HT-29 (cell line): ENCODE measurements at places on chromosomes 6 and 20. TPM values are rescaled to one million over a fixed set of nuclear protein-coding genes. Genes with fewer than 3 reads are reported as not detected.
A peak's percentile ranks its signal among the peaks of the same experiment; 100 is the strongest.

The NKAPL gene
- total RNA-seq: not detected in 2 replicates

- no peak for DNase-seq
Measured at GRCh38 chr20:1841554-1842140, 53.6 kb upstream of the SIRPA start.

DNA sequence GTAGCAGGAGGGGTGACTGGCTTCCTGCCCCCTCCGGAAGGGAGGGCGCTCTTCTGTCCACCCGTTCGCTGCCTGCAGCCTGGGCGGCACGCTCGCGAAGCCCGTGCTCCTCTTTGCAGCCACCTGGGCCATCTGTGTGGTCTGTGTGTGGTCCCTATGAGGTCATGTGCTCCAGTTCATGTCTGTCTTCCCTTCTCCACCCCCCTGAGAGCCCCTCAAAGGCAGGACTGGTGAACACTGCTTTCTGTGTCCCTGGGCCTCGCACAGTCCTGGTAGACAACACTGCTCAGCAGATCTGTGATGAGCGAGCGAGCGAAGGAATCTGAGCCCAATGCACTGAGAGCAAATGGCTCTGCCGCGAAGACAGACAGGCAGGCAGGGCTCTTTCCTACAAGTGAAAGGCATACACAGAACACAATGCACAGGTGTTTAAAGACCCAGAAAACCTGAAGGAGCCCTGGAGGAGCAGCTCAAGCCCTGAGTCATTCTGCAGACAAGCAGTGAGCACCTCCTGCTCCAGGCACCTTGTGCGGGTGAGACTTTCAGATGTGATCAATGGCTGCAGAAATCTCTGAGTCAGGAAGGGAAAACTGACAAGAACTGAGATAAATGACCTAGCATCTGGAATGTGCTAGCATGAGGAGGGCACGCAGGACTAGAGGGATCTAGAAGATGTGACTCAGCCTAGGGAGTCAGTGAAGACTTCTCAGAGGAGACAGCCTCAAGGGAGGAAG is 27.1 kb downstream of the PPP1R3G start:
- no peak for DNase-seq

- DNase-seq: no peak
Measured at GRCh38 chr20:53636540-53637097, 43.0 kb upstream of the ZNF217 start.

- no peak for DNase-seq
Measured at GRCh38 chr20:23242556-23243180, 107.9 kb upstream of the NXT1 start.

- peak; percentile 51 for DNase-seq
Measured at GRCh38 chr6:10411971-10412460, 2.9 kb downstream of the TFAP2A start.

DNA sequence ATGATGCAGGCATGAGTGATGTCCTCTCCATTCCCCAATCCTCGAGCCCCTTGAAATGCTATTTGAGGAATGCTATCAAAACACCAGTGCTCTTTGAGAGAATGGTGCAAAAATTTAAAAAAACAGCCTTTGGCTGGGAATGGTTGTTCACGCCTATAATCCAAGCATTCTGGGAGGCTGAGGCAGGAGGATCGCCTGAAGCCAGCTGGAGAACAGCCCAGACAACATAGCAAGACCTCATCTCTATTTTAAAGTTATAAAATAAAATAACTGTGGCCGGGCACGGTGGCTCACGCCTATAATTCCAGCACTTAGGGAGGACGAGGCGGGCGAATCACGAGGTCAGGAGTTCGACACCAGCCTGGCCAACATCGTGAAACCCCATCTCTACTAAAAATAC is 4.2 kb upstream of the VARS1 start:
- no peak for DNase-seq
